ENCODE measurements at places on chromosomes 12 and 14. TPM values are rescaled to one million over a fixed set of nuclear protein-coding genes. Genes with fewer than 3 reads are reported as not detected.

Gene SLC25A47
- not detected for polyA plus RNA-seq

Gene WNT5B
- polyA plus RNA-seq, result 0.88 TPM

Gene DPY19L2
- 1.5 TPM for polyA plus RNA-seq

Gene CLMN
- 6.1 TPM for polyA plus RNA-seq

Gene LMNTD1
- polyA plus RNA-seq, result not detected

Gene KRT86
- 3.2 TPM for polyA plus RNA-seq

Gene TC2N
- 50.7 TPM for polyA plus RNA-seq

Gene DEGS2
- polyA plus RNA-seq, result 0.10 TPM

Gene ESPL1
- polyA plus RNA-seq, result 2.5 TPM

Gene SENP1
- polyA plus RNA-seq, result 6.0 TPM

Gene KRT77
- not detected for polyA plus RNA-seq

Gene CLBA1
- 10.2 TPM for polyA plus RNA-seq

Gene INSM2
- polyA plus RNA-seq, result not detected

Gene PTGER2
- 0.82 TPM for polyA plus RNA-seq

Gene KIF5A
- polyA plus RNA-seq, result 0.92 TPM

Gene APOLD1
- 0.67 TPM for polyA plus RNA-seq

Gene MYBPC1
- not detected for polyA plus RNA-seq

Gene PIWIL1
- polyA plus RNA-seq, result not detected

Gene UNC119B
- 13.6 TPM for polyA plus RNA-seq

Gene AMDHD1
- 1.0 TPM for polyA plus RNA-seq

Gene COL2A1
- polyA plus RNA-seq, result not detected

Gene CMA1
- not detected for polyA plus RNA-seq

Gene MEG3
- 454 TPM for polyA plus RNA-seq

Gene KRT73
- not detected for polyA plus RNA-seq

Gene TAS2R50
- polyA plus RNA-seq, result not detected

Gene TRHDE
- 0.13 TPM for polyA plus RNA-seq

Gene CALCOCO1
- 299 TPM for polyA plus RNA-seq

Gene WNT1
- polyA plus RNA-seq, result not detected

Gene CCDC196
- not detected for polyA plus RNA-seq

Gene NRIP2
- polyA plus RNA-seq, result 7.9 TPM

Gene PPFIA2
- 5.4 TPM for polyA plus RNA-seq

Gene EFS
- polyA plus RNA-seq, result 5.5 TPM

Gene SIX1
- polyA plus RNA-seq, result 0.10 TPM

Gene SETD3
- 53.0 TPM for polyA plus RNA-seq

Gene CPNE6
- 0.03 TPM for polyA plus RNA-seq

Gene NR2C1
- 59.5 TPM for polyA plus RNA-seq

Gene FGF6
- not detected for polyA plus RNA-seq

Gene MDGA2
- not detected for polyA plus RNA-seq

Gene FGD6
- polyA plus RNA-seq, result 1.4 TPM

Gene BDKRB2
- not detected for polyA plus RNA-seq

Gene KANSL2
- 18.7 TPM for polyA plus RNA-seq

Gene CLEC14A
- 6.3 TPM for polyA plus RNA-seq

Gene KRT6B
- polyA plus RNA-seq, result not detected

Measured in aorta (tissue), 5 donors.